Esophagus mucosa (tissue), 1 donor: ENCODE measurements at places on chromosomes 2 and 18.

GRCh38 chr2:153575171-153575853 lies 96.8 kb upstream of the RPRM start:
- ATAC-seq = peak; percentile 56

DNA sequence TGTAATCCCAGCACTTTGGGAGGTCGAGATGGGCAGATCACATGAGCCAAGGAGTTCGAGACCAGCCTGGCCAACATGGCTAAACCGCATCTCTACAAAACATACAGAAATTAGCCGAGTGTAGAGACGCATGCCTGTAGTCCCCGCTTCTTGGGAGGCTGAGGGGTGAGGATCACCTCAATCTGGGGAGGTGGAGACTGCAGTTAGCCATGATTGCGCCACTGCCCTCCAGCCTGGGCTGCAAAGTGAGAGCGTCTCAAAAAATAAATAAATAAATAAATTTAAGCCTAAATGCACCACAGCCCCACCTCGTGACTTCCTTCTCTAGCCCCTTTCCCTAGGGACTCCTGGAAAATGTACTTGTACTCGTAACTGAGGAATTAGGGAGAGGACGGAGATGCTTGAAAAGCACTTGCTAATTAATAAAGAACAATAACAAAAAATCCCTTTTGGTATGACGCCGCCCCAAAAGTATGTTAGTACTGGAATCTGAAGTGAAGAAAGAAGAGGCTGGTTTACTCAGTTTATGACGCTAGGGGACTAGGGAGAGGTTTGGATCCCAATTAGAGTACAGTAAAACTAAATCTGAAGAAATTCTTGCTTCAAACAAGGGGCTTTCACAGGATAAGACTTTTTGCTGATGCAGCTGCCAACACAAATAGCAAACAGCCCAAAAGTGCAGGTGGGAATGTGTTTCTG lies 887 bp upstream of the ZNF396 start:
- ATAC-seq = no peak

- ATAC-seq = no peak
These were observed 99.6 kb downstream of the DPP4 start for GRCh38 chr2:161974461-161974860.

- no peak for ATAC-seq
These were observed 70.5 kb downstream of the PIK3C3 start for GRCh38 chr18:42025491-42025890.

- ATAC-seq = peak; percentile 57
These were observed 41.5 kb downstream of the SUCLG1 start for GRCh38 chr2:84417453-84418145.

- peak; percentile 79 for ATAC-seq
These were observed 32.4 kb upstream of the VIT start for GRCh38 chr2:36663851-36664695.

- no peak for ATAC-seq
These were observed 273.2 kb downstream of the BCL2 start for GRCh38 chr18:63046375-63046774.

- ATAC-seq = peak; percentile 31
These were observed 7.5 kb downstream of the NEU2 start for GRCh38 chr2:233039846-233040530.

DNA sequence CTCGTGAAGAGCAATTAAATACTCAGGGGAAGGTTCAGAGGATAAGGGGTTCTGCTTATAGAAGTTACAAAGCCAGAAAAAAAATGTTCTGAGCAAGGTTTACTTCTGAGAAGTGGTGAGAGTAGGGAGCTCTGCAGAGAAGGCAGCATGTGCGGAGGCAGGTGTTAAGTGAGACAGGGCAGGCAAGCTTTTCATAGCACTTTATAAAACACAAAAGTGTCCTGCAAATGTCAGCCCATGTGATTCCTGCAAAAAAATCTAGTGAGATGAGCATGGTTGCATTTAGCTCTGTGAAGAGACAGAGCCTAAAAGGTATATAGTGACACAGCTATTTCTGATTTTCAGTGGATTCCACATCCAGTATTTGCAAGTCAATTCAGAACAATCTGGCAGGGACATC lies 223.8 kb upstream of the SYT4 start:
- no peak for ATAC-seq

GRCh38 chr2:23924589-23925359 lies 2.1 kb downstream of the ATAD2B start:
- no peak for ATAC-seq

DNA sequence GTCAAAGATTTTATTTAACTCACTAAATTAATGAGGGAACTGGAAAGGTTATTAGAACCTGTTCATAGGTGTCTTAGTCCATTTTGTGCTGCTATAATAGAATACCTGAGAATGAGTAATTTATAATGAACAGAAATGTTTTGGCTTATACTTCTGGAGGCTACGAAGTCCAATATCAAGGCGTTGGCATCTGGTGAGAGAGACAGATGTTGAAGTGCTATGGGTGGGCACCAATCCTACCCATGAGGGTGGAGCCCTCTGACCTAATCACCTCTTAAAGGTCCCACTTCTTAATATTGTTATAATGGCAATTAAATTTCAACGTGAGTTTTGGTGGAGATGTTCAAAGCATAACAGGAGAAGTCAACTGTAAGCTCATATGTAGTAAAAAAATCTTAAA lies 5.1 kb downstream of the RPIA start:
- no peak for ATAC-seq

- no peak for ATAC-seq
These were observed 9.6 kb downstream of the PPP1R1C start for GRCh38 chr2:181995289-181995688.

- ATAC-seq = no peak
These were observed 489.8 kb upstream of the FANCL start for GRCh38 chr2:58730764-58731487.

DNA sequence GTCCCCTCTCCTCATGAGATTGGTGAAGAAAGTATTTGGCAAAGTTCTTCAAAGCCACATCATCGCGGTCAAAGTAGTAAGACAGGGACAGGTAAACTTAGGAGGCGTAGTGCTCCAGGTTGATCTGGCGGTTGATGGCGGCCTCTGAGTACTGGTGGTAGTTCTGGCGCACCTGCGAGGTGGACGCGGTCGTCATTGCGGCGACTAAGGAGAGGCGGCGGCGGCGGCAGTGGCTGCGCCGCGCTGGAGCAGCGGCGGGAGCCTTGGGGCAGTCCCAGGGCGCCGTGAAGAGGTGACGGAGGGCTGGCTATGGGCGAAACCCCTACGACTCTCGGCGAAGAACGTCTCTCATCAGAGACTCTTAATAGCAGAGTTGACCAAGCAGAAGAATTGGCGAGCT lies 107.2 kb upstream of the UBE2E3 start:
- ATAC-seq = no peak

DNA sequence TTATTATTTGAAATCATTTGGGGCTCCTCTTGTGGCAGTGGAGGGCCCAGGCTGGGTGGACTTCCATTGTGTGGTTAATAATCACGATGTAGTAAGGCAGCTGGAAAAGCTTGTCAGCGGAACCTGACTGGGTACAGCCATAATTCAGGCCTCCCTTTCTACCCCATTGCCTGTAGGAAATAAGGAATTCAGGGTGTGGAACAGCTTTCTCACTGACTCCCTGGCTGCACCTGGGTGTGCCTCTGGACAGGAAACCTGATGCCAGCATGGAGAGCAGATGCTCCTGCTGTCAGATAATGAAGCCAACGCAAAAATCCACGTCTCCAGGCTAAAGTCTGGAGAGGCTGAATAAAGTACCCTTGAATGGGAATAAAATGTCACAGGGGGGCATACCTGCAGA lies 44.2 kb downstream of the LYPD6B start:
- no peak for ATAC-seq

DNA sequence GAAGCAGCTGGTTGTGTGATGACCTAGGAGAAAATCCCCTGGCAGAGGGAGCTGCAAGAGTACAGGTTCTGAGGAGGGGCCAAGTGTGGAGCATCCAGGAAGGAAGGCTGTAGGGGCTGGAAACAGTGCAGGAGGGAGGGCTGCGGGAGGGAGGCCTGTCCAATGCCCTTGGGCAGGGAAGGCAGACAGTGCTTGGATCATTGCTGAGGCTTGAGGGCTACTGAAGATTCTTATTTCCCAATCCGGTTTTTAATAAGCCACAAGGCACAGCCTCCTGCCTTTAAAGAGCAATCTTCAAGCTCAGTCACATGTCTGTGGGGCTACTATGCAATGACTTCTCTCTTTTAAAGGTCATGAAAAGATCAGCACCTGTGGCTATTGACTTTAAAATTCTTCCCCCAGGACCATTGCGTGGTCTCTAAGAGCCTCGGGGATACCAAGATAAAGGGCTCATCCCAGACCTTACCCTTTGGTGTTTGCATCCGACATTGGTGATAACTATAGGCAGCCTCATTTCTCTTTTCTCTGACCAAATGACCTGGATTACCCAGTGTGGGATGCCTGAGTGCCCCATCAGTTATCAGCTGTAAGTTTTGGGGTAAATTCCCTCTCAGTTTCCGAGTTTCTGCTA lies 149.6 kb downstream of the DOCK10 start:
- ATAC-seq = peak; percentile 37

DNA sequence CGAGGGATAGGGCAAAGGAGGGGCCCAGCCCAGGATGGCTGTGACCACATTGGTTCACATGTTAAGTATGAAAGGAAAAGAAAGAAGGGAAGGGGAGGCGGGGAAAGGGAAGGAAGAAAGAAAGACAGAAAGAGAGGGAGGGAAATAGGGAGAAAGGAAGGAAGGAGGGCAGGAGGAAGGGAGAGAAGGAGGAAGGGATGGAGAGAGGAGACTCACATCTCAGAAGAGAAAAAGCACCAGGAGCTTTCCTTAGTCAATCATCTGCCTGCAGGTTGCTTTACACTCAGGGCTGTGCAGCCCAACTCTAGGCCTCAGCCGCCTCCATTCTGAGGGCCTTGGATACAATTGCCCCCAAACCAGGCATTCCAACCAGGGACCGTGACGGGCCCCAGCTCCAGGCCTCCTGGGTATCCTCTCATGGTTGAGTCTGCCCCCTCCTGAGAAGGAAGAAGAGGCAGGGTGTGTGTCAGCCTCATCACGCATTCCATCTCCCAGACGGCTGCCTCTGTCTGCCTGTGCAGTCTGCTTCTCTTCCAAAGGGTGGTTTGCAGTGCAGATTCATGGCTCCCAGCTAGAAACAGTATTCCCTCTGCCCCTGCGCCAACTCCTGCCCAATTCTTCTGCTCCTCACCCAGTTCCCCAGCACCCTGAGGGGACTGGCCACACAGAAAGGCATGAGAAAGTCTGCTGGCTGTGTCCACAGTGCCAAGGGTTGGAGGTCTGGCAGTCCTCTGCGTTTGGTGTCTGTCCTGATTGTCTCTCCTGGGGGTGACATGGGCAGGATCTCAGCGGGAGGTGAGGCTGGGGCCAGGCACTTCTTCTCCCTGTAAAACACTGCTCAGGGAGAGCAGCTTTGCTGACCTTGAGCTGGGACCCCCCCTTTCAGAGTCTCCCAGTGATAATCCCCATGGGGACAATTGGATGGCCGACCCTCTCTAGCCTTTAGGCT lies 163.3 kb downstream of the SMAD7 start:
- no peak for ATAC-seq

GRCh38 chr2:153294199-153294786 lies 184.3 kb downstream of the RPRM start:
- no peak for ATAC-seq

DNA sequence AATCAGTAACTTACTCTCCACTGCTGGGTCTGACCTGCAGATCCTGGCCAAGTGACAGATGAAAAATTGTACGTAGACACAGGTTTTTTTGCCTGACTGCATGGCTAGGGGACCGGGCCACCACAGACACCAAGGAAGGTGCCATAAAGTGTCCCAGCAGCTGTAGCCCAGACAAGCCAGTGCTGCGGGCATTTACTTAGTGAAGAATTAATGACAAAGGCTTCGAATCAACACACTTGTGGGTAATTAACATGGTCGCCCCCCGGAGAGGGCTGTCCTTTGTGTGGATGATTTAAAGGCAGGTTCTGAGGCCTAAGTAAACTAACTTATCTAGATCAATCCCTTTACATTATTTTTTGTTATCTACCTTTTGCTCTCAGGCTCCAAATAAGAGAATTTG lies 1709.1 kb upstream of the LRRTM1 start:
- no peak for ATAC-seq

- ATAC-seq = no peak
These were observed 242.9 kb upstream of the ID2 start for GRCh38 chr2:8438996-8439395.

DNA sequence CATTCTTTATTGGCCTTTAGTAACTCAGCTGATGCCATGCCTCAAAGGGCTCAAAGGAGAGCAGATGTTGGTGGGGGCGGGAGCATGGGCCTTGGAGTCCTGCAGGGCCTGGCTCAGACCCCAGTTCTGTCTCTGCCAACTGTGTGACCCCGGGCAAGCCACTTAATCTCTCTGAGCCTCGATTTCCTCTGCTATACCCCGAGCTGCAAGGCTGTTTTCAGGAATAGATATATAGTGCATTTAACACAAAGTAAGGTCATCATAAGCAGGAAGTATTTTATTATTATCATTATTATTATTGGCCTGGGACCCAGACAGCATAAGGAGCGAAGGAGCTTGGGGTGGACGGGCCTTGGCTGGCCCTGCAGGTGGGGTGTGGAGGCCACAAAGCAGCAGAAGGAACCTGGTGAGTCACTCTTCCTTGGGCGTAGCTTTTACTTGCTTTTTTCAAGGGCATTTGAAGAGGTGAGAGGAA lies 162.7 kb downstream of the INHBB start:
- peak; percentile 74 for ATAC-seq

DNA sequence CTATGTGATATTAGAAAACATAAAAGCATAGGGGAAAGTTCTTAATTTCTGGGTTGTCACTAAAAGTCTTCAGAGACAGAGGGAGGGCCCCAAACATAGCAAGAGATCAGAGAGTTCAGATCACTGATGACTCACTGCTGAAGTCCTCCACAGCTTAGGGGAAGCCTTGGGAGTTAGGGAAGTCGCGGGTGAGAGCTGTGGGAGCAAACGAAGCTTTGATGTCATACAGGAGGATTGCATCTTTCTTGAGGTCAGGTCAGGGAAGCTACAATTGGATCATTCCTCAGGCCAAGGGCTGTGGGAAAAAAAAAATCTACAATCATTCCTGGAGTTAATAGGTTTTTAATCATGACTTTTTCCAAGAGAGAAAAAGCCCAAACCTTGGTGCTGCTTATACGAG lies 96.2 kb downstream of the COPS8 start:
- no peak for ATAC-seq

DNA sequence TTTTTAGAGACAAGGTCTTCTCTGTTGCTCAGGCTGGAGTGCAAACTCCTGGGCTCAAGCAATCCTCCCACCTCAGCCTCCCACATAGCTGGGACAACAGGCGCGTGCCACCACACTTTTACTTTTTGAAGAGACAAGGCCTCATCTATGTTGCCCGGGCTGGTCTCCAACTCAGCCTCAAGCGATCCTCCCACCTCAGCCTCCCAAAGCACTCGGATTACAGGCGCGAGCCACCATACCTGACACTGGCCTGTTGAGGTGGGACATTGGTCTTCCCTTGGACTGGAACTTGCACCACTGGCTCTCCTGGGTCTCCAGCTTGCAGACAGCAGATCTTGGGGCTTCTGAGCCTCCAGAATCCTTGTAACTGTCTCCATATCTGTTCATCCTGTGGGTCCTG lies 75.6 kb downstream of the NDUFA10 start:
- ATAC-seq = no peak

DNA sequence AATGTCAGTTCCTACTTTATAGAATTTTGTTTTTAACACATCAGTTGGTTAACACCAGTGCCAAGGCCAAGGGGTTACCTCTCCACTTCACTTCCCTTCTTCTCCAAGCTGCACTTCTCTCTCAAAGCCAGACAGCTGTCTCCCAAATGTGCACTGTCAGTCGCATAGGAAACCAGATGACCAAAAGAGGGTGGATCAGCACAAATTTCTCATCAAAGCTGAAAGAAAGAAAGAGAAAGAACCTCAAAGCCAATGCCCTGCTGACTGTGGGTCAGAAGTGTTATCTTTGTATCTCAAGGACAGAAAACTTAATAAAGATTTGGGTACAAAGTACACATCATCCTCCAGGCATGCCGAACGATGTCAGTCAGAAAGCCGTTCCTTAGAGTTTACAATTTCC lies 32.2 kb downstream of the SPATS2L start:
- ATAC-seq = no peak
